ENCODE measurements at places on chromosomes 7 and 10.

- ATAC-seq = no peak
Observed at GRCh38 chr10:36202881-36203280, 560.8 kb upstream of the FZD8 start.

DNA sequence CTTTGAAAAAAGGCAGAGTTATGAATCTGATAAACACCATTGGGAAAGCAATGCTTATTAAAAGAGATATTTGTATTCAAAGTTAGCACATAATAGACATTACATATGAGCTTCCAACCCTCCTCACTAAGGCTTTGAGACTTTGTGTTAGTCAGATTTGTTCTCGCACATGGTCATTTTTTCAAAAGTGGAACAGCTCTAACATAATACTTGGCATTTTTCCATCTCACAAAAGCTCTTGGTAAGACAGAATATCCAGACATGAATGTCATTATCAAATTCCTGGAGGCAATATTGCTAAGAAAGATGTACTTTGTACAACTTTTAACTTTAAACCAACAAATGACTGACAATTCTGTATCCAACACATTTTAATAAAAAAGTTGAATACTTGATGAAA lies 292.4 kb upstream of the SMIM30 start:
- ATAC-seq = no peak

DNA sequence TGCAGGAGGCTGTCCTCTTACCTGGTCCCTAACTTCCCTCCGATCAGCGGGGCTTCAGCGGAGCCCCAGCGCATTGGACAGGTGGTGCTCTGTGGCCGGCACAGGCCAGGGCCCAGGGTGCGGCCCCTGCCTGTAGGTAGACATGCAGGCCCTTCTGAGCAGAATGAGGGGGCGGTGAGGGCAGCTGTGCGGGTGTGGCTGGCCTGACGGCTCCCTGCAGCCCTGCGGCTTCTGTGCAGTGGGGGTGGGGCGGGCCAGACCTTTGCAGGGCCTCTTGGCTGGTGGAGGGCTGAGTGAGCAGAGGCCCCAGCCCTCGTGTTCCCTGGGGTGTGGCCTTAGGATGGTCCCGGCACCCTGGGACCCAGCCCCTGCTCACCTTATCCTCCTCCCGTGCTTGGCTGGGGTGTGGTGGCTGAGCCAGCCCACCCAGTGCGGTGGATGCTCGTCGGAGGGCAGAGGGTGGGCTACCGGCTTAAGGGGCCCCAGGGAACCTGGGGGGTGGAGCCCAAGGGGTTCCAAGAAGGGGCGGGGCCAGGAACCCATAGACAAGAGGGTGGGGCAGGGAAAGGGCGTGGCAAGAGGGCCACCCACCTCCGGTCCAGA lies 175.2 kb upstream of the TNRC18 start:
- ATAC-seq = no peak

DNA sequence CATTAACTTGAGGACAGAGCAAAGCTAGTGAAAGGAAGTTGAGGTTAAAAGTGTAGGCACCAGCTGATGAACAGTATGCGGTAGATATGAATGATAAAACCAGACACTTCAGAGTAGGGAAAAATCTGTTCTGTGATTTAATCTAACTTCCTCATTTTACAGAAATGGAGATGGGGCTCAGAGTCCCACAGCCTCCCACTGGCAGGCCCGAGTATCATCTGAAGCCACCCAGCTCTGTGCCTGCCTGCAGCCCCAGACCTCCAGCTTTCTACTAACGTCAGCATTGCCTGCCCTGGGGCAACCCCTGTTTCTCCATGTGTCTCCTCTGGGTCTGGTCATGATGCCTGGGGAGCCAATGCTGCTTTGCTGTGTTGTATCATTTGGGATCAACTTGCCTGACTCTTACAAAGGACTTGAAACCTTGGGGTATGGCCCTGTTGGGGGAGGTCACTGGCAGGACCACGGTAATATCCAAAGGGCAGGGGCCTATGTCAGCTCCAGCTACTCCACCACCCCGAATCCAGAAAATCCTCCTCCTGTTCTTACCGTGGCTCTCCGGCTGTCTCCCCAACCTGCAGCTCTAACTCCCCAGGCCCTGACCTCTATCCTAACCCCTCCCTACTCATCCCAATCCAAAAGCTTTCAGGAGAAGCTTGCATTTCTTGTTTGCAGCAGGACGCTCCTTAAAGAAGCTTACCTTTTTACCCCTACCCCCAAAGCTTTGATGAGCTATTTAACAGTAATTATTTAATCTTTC lies 56.2 kb upstream of the NPY start:
- ATAC-seq = peak; percentile 66

GRCh38 chr7:128108129-128108528 lies 76.9 kb upstream of the LRRC4 start:
- no peak for ATAC-seq

DNA sequence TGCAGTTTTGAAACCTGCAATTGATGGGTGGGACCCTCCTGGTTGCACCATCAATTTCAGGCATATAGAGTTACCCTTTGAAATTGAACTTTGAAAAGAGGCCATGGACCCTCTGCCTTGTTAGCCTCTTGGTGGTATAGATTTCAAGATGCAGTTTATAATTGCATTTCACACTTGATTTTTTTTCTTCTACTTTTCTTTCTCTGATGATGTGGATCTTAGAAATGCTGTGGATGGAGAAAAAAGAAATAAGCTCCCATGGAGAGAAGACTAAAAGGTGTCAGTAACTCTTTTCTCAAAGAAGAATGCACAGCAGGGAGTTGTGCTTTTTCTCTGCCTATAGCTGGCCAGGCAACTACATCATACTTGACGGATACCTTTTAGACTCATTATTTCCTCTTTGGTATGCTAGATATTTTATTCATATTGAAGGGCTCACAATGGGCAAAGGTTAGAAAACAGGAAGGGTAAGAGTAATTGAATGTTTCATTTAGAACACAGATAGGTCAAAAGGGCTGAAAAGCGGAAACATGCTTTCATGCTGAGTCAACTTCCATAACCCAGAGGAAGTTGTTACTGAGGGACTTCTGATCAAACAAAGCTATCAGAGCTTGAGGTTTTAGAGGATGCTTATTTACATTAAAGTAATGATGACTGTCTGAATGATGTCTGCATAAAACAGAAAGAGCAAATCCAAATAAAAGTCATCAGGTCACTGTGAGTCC lies 773.2 kb upstream of the LRRN3 start:
- no peak for ATAC-seq

- ATAC-seq = no peak
Observed at GRCh38 chr7:36070230-36070629, 82.8 kb upstream of the EEPD1 start.

DNA sequence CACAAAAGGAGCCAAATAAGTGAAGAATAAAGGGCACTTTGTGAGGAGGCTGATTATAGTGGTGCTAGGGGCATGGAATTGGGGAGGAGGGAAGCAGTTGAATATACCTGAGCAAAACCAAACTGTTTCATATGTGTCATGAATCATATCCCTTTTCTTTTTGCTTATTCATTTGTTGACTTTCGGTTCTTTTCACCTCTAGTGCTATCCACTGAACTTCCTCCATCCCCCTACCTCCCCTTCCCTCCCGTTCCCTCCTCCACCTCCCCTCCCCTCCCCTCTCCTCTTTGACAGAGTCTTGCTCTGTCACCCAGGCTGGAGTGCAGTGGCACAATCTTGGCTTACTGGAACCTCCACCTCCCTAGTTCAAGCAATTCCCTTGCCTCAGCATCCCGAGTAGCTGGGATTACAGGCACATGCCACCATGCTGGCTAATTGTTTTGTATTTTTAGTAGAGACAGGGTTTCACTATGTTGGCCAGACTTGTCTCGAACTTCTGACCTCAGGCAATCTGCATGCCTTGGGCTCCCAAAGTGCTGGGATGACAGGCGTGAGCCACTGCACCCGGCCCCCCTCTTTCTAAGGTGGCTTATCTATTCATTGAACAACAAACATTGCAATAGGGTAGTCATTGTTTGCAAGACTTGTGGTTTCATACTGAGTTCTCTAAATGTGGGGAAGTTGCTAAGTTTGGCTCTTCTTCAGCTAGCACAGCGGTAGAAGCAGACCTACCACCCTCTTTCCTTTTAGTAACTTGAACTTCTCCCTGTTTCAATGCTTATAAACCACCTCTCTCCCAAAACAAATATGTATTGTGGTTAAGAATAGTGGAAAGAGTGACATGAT lies 150.4 kb upstream of the PRPS1L1 start:
- peak; percentile 82 for ATAC-seq

- ATAC-seq = no peak
Observed at GRCh38 chr7:116626886-116627285, 45.1 kb upstream of the MET start.

- no peak for ATAC-seq
Observed at GRCh38 chr10:124605481-124605855, 138.7 kb downstream of the FAM53B start.

- ATAC-seq = no peak
Observed at GRCh38 chr7:106655703-106656498, 5.1 kb downstream of the CCDC71L start.

DNA sequence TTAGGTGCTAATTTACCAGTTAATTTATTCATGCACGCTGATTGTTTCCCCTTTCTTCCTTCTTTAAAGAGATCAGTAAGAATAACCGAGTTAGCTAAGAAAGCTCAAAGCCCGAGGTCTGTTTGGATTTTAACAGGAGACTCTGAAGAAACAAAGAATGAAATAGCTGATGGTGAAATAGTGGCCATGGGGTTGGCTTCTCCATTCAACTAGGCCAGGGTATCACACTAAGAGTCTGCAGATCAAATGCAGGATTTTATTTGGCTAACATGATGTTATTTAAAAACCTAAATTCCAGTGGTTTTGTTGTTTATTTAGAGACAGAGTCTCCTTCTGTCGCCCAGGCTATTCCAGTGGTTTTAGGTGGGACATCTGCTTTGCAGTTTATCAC lies 65.2 kb upstream of the SYPL1 start:
- ATAC-seq = no peak

GRCh38 chr7:55517191-55517633 lies 55.1 kb downstream of the VOPP1 start:
- ATAC-seq = peak; percentile 95

DNA sequence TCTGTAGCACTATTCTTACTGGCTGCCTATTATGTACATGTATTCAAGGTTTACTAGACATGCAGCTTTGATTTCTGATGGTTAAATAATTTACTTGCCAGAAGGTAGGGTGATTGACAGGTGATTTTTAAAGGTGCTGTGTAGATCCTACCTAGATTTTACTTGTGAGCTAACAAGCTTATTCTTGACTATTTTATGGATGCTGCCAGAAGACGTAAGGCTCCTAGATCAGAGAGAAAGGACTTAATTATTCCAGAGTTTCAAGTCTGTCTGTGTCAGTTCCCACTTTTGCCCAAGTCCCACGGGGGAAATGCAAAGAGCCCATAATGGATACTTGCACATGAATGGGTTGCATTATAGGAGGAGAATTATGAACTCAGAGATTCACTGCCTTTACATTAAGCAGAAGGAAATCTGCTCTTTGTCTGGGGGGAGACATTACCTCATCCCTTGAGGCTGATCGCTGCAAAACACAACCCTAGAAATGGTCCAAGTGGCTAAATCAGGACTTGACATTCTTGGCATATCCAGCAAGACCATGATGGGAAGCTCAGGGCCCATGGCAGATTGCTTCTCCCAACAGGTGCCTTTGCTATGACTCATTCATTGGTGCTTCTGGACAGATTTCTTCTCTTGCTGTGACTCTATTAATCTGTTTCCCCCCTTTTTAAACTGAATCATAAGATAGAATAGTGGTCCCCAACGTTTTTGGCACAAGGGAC lies 32.1 kb downstream of the GPR158 start:
- no peak for ATAC-seq

DNA sequence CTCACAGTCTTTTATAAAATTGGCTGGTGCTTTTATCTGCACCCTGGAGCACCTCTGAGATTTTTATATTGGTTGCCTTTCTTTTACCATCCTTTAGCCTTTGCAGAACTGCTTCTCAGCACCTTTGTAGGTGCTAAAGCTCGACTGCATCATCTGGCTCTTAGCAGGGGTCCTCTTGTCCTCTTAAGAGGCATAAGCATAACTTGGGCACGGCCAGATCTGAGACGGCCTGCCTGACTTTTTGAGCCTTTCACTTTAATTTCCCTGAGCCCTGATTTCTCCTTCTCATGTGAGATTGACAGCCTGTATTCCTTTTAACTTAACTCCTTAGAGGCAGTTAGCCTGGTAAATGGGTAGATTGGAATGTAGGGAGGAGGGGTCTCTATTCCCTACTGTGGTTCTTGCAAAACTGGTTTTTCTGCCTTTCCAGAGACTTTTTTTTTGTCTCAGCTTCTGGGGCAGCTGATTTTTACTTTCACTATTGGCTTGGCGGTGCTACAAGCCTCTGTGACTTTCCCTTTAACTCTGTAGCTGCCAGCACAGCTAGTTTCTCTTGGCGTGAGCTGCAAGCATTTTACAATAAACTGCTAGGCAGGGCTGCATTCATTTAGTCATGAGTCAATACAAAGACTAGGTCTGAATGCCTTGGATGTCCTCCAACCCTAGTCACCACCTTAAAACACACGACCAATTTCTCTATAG lies 24.0 kb downstream of the ZPBP start:
- ATAC-seq = peak; percentile 68

- ATAC-seq = no peak
Observed at GRCh38 chr7:91327346-91327745, 63.1 kb downstream of the FZD1 start.

GRCh38 chr7:34879871-34880270 lies 157.4 kb downstream of the DPY19L1 start:
- ATAC-seq = no peak

- no peak for ATAC-seq
Observed at GRCh38 chr10:51955696-51956095, 256.3 kb upstream of the CSTF2T start.

DNA sequence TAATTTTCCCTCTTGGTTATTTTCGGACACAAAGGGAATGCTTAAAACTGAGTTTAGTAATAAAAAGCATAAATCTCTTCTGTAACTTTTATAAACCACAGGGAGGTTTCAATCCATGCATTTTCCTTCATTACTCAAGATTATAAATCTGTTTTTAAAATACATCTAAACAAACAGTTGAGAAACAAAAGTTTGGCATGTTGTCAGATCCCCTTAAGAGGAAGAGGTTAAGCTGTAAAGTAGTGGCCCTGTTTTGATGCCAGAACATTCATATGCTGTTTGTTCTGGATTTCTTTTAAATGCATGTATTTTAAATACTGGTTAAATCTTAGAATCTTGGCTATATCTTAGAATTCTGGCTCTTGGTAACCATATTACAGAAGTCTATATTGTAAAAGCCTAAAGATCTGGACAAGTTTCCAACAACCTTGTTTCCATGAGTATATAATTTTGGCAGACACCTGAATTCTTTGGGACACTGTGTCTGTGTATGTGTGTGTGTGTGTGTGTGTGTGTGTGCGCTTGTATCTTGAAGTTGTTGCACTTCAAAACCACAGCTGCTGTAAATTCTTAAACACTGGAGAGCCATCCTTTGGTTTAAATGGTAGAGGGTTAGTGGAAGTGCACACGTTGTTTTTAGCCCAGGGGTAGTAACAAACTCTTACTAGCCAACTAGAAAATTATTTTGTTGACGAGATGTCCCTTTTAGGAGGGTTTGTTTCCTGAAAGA lies 6.8 kb upstream of the SEMA4G start:
- no peak for ATAC-seq

DNA sequence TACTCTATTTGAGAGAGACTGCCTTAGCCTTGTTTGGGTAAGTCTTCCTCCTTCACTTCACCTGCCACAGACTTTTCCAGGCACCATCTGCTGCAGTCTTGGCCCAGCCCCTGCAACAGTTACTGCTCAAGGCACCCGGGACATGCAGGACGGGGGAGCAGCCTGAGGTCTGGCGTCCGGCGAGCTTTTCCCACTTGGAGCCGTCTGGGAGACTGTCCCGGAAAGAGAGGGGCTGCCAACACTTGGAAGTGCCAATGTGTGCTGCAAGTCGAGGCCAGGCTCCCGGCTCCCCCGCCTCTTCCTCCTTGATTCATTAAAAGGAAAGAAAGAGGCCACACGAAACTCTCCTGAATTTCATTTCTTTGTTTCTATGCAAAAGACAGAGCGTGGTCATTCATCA lies 13.7 kb downstream of the HTRA1 start:
- no peak for ATAC-seq

- no peak for ATAC-seq
Observed at GRCh38 chr7:106618480-106618879, 42.5 kb downstream of the CCDC71L start.
